ENCODE measurements at places on chromosomes 3 and 15.

DNA sequence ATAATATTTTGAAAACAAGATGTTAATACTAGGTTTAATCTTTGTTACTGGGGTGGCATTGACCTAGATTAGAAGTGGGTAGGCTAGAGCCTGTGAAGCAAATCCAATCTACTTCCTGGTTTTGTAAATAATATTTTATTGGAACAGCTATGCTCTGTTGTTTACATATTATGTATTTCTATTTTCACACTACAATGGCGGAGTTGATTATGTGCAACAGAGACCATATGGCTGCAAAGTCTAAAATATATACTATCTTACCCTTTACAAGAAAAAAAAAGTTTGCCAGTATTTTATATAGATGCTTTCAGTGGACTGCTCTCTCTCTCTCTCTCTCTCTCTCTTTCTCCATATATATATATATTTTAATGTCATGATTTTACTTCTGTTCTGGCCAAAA, 244.2 kb downstream of the NLGN1 start:
- no peak for DNase-seq

- no peak for DNase-seq
Observed at GRCh38 chr15:54345301-54345700, 367.1 kb downstream of the UNC13C start.

DNA sequence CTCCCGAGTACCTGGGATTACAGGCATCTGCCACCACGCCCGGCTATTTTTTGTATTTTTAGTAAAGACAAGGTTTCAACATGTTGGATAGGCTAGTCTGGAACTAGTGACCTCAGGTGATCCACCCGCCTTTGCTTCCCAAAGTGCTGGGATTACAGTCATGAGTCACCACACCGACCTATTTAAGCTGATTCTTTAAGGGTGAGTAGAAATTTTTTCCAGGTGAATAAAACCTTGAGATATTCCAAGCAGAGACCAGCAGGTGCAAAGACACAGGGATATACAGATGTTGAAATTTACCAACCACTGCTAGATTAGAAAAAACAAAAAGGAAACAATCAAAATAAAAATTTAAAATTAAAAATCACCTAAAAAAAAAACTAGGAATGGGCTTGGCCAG, 74.4 kb upstream of the CHRNB4 start:
- no peak for DNase-seq

GRCh38 chr3:67774676-67775075, 120.3 kb upstream of the SUCLG2 start:
- no peak for DNase-seq

DNA sequence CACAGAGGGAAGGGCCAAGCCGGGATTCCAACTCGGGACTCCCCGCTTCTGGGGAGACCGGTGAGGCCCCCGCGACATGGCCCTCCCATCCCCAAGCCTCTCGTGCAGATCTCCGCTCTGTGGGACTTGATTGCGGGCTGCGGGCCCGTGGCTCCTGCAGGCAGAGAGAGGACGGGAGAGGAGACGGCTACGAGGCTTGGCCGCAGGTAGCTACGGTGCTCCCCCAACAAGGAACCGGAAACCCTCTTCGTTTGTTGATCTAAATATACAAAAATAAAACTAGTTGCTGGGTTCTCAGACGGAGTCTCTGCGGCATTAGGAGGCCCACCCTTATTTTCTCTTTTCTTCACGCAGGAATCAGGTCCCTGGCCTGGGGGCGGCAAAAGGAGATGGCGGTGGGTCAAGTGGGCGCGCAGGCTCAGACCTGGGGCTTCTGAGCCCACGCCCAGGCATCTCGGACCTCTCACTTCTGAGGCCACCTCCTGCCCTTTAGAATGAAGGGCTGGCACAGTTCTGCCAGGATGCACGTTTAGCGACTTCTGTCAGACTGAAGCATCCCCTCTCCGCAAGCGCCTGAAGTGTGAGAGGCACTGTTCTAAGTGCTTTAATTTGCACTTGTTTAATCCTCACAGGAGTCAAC, 10.9 kb downstream of the GNB5 start:
- DNase-seq, result no peak

DNA sequence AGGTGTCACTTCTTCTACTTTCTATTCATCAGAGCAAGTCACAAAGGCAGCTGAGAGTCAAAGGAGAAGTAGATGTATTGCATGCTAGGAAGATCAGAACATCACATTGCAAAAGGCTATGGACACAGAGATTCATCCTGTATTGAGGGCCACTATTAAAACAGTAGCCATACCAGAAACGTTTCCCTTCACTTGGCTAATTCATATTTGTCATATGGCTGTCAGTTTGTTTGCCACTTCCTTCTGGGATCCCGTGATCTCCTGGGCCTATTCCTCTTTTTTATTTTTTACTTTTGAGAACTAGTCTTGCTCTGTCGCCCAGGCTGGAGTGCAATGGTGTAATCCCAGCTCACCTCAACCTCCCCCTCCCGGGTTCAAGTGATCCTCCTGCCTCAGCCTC, 184.0 kb upstream of the SATB1 start:
- DNase-seq, result no peak

DNA sequence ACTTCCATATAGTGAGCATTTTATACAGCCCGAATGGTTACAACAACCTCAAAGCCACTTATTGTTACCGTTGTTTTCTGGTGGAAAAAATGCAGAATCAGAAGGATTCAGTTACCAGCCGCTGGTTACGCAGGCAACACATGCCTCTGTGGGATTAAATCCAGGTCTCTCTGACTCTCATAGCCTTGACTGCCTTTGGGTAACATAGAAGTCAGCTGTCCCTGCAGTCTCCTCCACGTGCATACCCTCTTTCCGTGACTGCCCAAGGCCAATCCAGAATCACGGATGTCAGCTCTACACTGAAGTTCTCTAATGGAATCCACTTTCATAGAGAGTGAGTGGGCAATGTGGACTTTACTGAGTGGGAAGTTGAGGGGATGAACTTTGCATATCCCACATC, 189.5 kb upstream of the DNAJC19 start:
- no peak for DNase-seq

DNA sequence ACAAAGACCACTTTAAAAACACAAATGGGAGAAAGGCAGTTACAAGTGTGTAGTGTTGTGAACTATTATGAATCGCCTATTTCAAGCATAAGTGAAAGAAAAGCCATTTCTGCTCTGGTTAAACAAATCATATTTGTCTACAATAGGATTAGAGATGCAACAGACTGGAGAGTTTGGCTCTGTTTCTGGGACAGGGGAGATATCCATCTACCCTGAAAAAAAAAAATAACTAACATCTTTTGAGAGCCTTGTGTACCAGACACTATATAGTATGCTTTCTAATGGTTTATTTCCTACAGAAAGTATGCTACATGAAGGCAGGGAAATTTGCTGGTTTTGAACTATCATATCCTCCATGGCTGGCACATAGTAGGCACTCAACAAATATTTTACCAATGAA, 106.7 kb upstream of the FHIT start:
- DNase-seq, result no peak

DNA sequence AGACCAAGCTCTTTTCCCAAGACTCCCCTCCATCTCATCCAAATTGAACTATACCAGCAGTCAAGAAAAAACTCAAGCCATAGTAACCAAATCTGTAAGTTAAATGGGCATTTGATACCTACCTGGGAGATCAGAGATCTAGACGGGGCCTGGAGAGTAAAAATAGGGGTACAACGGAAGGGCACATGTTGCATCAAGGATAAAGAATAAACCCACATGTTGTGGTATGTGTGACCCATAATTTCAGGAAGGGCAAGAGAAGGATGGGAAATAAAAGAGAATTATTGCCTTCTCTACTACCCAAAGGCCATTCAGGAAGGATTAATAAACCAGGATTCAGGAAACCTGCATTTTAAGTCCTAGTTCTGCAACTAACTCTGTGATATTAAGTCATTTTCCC, 1.5 kb downstream of the TEX55 start:
- no peak for DNase-seq

DNA sequence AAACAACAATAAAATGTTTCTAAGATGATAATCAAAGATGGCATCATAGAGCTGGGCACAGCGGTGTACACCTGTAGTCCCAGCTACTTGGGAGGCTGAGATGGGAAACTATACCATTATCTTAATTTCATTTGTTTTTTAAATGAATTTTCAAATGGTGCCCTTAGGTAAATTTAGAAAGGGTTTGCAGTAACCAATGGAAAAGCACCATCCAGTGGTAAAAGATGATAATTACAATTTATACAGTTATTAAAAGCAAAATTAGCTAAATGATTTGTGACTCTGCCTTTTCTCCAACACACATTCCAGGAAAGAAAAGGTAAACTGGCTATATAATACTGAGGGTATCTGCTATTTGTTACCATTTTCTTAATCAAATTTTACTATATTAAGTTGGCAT, 14.4 kb upstream of the ANKRD28 start:
- no peak for DNase-seq

GRCh38 chr15:57457726-57458125, 81.4 kb downstream of the CGNL1 start:
- no peak for DNase-seq

DNA sequence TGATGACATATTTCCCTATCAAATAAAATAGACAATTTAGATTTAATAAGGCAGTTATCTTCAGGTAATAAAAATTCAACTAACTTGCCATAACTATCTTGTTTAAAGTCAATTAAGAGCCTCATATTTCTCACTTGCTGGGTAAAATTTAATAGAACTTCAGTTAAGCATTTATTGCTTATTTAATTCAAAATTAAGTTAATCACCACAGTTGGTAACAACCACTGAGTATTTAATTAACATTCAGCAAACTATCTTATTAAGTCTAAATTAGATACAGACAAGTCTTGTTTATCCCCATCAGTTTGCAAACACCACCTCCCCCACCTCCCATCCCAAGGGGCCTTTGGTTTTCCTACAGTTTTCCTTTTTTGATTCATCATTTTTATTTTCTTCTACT, 14.7 kb downstream of the LPP start:
- DNase-seq, result no peak

DNA sequence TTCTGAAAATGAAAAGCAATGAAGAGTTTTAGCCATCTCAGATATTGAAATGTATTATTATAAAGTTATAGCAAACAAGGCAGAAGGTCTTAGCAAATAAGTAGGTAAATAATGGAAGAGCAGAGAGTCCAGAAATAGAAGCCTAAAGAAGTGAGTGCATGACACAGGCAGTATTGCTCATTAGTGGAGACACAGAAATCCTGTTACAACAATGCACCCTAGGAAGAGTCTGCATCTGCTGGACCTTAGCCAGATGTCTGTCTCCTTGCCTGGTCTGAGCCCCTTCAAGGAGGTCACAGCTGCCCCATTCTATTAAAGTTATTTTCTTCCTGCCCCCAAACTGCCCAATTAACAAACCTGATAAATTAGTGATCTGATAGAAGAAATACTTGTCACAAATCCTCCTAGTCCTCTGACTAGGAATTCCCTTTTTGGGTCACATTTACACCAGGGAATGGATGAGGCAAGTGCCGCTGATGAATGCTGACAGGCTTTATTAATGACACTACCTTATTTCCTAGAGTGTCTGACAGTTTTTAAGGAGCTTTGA, 51.9 kb downstream of the HOMER2 start:
- no peak for DNase-seq

DNA sequence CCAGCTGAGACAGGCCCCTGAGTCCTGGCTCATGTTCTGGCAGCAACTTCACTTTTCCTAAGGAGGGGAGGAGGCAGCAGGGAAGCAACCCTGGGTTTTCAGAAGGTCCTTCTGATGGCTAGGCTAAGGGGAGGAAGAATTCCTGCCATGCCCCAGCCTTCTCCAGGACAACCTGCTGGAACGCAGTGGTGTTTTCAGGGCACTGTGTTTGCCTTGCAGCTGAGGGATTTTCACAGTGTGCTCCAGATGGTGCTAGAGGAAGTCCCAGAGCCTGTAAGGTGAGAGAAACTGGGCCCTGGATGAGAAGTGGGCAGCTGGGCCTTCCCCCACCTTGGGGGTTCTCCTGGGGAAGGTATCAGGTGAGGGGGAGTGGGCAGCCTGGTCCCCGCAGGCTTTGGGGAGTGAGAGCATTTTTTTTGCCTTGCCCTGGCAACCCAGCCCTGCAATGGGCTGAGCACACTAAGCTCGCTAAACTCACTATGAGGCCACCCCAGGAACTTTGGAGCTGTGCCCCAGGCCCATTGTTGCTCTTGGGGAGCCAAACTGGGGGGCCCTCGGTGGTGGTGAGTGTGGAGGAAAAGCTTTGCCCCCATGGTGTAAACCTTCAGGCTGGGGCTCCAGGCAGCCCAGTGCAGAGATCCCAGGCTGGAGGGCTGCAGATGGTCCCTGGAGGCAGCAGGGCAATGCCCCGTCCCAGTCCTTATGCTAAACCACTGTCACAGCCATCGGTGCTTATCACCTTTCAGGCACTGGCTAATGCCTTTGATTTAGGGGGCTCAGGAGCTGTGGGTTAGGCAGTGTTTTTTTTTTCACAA, 41.1 kb downstream of the ACAA1 start:
- no peak for DNase-seq

DNA sequence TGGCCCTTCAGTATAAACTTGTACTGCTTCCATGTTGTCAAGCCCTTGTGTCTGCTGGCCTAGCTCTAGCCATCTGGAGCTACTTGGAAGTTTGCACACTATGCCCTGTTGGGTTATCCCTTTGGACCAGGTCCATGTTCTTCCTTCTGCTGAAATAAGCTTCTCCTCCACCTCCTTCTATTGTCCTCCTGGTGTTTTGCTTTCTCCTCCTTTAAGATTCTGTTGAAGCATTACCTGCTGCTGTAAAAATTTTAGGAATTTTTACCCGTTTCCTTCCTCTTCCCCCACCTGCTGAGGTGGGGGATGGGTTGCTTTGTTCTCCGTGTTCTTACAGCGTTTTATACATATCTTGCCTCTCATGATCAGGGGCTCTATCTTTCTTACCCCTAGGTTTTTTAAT, 51.7 kb downstream of the SH3GL3 start:
- no peak for DNase-seq

DNA sequence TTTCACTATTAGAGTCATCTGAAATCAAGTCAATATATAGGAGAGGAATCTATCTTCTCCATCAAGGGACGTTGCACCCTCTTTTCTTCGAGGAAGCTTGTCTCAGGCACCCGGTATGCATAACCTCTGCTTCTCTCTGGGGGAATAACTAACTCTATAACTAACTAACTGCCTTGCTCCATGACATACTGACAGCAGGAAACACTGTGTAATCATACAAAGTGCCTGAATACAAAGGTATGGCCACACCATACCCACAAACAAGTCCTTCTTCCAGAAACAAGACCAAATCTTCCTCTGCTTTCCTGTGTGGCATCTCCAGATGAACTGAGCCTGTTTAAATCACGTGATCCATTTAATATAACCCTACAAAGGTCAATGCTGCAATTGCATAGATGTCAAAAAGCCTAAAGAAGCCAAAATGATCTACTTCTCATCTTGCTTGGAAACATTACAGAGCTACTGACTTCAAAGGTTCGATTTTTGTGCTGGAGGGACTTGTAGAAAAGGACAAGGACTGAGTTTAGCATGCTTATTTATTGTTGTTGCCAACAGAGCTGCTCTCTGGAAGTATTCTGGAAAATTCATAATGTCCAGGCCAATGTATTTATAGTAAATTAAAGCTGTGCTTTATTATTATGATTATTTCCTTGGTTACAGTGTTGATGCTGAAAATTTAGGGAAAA, 380.5 kb downstream of the FOXP1 start:
- DNase-seq, result no peak

DNA sequence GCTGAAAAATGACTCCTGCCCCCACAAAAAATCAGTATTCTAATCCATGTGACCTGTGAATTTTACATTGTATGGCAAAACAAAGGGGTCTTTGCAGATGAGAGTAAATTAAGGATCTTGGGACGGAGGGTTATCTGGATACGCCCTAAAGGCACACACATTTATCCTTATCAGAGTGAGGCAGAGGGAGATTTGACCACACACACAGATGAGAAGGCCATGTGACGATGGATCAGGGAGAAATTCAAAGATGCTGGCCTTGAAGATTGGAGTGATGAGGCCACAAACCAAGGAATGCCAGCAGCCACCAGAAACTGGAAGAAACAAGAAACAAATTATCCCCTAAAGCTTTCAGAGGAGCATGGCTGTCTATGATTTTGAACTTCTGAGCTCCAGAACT, 288.5 kb downstream of the XXYLT1 start:
- DNase-seq, result no peak

Measured in left lung (tissue), 14 donors.